Thoracic aorta (tissue), 2 donors: ENCODE measurements at places on chromosomes 7 and 10. TPM values are rescaled to one million over a fixed set of nuclear protein-coding genes. Genes with fewer than 3 reads are reported as not detected.

- no peak for DNase-seq
Observed at GRCh38 chr10:27679369-27679912, 66.2 kb downstream of the MKX start.

DNA sequence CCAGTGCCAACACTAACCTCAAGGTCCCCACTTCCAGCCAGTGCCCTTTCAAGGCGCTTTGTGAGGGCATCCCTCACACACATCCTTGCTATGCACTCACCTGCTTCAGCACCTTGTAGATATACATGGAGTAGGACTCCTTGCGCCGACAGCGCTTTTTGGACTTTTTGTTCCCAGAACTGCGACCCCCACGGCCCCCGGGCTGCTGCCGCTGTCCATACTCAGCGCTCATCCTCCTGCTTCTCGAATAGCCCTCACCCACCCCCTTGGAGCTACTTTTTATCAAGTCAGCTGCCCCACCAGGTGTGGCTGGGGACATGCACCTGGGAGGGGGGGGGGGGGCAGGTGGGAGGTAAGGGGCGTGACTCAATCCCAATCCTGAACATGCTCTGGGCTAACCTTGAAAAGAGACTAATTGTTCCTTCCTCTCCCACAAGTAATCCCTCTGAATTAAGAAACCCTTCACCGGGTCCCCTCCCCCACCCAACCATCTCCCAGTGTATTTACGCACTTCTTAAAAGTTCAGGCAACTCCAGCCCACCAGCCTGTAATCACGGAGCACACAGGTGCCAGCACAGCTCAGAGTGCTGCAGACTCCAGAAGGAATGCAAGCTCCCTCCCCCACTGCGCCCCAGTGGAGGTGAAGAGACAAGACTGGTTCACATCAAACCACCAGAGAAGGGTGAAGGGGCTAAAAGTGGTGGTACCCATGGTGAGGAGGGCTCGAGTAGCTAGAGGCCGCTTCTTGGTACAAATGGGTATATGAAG is at the start of gene H2BK1:
TSS of gene H2BK1 (minus strand) at position 402 of the 768 bp plus-strand sequence. CDS start at position 232, 170 bp downstream.
- DNase-seq = no peak

DNA sequence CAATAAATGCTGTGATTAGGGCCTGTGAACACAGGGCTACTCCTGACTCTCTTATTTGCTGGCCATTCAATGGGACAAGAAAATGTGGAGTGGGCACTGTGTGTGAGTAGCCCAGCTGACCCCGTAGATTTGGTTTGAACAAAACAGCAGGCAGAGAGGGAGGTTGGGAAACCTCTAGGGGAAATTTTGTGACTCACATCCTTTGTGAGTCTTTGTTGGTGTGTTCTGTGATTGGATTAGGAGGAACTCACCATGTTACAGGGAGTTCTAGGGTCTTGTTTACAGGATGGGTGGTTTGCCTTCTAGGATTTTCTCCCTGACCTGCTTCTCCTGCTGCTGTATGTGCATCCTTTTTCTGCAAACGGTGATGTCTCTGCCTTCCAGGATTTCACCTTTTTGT is 128.3 kb upstream of the MKI67 start:
- DNase-seq = no peak

DNA sequence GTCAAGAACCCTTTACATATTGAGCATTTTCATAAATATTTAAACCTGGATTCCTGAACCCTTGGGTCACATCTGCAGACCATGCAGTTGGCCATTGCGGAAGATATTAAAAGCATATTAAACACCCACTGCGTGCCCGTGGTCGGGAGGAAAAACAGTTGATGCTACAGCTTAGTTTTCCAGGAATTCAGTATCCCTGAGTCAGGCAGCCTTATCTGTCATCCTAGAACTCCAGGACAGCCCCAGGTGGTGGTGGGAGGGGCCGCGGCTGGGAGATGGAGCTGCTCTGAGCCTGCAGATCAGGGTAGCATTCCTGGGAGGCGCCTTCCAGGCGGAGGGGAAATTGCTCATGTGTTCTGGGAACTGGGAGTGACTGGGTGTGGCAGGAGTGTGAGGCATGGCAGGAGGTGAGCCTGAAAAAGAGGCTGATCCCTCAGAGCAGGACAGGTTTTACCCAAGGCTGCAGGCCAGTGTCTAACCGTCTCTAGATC is 222.9 kb upstream of the SH2B2 start:
- DNase-seq = no peak

GRCh38 chr10:25024528-25024927 is 8.1 kb downstream of the THNSL1 start:
- DNase-seq = no peak

- no peak for DNase-seq
Observed at GRCh38 chr10:29081951-29082685, 206.8 kb upstream of the LYZL1 start.

DNA sequence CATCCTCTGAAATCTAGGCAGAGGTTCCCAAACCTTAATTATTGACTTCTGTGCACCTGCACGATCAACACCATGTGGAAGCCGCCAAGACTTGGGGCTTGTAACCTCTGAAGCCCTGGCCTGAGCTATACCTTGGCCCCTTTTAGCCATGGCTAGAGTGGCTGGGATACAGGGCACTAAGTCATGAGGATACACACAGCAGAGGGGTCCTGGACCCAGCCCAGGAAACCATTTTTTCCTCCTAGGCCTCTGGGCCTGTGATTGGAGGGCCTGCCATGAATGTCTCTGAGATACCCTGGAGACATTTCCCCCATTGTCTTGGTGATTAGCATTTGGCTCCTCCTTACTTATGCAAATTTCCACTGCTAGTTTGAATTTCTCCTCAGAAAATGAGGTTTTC is 743.7 kb downstream of the PCDH15 start:
- no peak for DNase-seq

DNA sequence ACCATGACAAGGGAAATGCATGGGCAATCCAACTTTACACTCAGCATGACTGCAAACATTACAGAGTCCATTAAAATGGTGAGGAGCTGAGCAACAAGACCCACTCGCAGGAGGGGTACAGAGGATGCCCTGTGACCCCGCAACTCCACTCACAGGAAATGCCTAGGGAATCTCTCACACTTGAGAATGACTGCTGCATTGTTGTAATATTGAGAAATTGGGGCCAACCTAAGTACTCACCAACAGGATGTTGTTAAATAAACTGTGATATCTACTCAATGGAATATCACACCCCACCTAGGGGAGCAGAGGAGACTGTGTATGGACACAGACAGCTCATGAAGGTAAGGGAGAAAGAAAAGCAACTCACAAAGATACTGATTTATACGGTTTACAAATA is 53.4 kb upstream of the CAMK2B start:
- no peak for DNase-seq

- no peak for DNase-seq
Observed at GRCh38 chr10:48946891-48947500, 7.4 kb upstream of the LRRC18 start.

DNA sequence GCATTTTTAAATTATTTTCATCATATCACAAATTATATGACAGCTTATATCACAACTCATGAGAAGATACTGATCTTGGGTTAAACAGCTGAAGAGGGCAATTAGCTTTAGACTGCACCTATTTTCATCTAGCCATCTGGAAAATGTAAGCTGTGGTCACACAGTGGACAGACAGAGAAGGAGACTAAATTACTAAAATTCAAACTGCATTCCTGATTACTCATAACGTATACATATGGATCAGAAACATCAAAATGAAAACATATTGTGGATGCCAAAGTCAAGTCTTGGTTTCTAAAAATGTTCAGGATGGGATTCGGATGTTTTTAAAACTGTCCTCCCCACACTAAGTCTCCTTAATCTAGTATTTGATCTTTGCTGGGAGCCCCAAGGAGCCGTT is 6.6 kb downstream of the BBIP1 start:
- no peak for DNase-seq

DNA sequence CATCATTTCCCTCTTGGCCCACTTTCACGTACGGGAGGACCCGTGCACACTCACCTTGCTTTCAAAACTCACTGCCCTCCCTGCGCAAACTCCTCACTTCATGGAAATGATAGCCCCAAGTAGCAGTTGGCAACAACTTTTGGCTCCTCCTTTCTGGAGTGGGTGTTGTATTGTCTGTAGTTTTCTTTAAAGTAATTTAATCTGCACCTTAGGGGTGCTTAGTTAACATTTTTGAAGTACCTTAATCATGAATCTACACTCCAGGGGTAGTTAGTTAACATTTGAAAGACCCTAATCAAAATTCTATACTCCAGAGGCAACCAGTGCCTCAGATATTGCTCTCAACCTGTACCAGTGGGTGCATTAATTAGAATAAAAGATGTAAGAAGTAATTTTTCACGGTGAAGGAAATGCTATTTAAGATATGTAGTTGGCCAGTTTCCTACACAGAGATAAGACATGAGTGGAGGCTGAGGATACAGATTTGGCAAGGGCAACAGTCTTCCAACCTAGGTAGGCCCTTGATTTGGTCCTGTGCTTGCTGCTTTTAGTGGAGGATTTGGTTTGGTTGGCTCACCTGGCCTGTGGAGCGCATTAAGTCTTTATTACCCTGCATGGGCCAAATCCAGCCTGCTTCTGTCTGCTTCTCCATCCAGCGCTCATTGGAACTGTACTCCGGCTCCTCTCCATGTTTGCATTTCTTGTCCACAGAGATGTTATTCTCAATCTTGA is 93.0 kb downstream of the EXOC4 start:
- DNase-seq = no peak

DNA sequence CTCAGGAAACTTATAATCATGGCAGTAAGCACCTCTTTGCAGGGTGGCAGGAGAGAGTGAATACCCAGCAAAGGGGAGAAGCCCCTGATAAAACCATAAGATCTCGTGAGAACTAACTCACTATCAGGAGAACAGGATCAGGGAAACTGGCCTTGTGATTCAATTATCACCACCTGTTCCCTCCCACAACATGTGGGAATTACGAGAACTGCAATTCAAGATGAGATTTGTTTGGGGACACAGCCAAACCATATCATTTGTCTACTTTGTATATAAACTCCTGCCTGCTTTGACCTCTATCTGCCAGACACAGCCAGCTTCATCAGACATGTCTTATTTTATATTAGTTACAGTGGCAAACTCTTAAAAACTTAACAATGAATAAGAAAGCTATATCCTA is 50.4 kb downstream of the ARMC3 start:
- DNase-seq = no peak

GRCh38 chr7:35508623-35509400 is 186.1 kb downstream of the HERPUD2 start:
- DNase-seq = no peak

DNA sequence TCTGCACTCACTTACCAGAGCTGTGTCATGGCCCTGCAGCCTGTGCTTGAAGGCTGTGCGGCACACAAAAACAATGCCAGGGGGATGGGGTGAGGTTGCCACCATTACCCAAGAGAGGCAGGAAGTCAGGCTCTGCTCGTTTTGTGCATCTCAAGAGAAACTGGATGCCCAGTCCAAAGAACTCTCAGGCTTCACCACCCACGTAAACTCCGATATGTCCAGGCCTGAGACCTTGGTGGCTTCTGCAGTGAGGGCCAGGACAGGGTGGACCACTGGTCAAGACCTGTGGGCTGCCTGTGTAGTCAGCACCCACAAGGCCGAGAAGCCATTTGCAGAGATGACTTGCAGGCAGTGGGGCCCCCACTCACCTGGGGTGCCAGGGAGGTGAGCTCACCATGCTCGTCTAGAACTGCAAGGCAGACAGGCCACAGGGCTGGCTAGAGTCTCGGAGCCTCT is 54.7 kb upstream of the EBF3 start:
- no peak for DNase-seq

- DNase-seq = no peak
Observed at GRCh38 chr7:120184866-120185265, 88.1 kb upstream of the KCND2 start.

DNA sequence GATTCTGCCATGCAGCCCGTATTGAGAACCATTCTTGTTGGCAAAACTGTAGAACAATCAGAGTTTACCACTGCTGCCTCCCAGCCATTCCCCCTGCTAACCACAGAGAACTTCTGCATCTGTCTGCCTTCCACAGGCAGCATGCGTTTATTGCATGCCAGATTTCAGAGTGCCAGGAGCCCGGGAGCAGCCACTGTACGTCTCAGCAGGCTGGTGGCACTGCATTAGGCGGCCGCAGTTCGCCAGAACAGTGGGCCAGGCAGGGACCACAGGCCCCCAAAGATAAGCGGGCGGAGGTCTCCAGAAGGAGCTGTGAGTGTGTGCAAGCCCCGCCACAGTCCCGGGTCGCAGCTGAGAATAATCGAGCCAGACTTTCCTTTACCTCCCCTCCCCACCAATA is 31.8 kb downstream of the ZNF467 start:
- no peak for DNase-seq

- no peak for DNase-seq
Observed at GRCh38 chr7:132065989-132066603, 509.7 kb upstream of the PODXL start.

The SPACDR gene
- not detected for total RNA-seq

The NUDT13 gene
- total RNA-seq = 0.68 TPM

The FAM171A1 gene
- 14.8 TPM for total RNA-seq

The FAM241B gene
- 2.4 TPM for total RNA-seq
